M059J (cell line): ENCODE measurements at places on chromosomes 13 and 19.
A peak's percentile ranks its signal among the peaks of the same experiment; 100 is the strongest.

- no peak for DNase-seq
Measured at GRCh38 chr13:75802161-75802560, 166.0 kb downstream of the LMO7 start.

- DNase-seq: no peak
Measured at GRCh38 chr19:44647144-44647543, 3.4 kb downstream of the PVR start.

GRCh38 chr13:20891768-20892167 lies 10.8 kb downstream of the XPO4 start:
- no peak for DNase-seq

DNA sequence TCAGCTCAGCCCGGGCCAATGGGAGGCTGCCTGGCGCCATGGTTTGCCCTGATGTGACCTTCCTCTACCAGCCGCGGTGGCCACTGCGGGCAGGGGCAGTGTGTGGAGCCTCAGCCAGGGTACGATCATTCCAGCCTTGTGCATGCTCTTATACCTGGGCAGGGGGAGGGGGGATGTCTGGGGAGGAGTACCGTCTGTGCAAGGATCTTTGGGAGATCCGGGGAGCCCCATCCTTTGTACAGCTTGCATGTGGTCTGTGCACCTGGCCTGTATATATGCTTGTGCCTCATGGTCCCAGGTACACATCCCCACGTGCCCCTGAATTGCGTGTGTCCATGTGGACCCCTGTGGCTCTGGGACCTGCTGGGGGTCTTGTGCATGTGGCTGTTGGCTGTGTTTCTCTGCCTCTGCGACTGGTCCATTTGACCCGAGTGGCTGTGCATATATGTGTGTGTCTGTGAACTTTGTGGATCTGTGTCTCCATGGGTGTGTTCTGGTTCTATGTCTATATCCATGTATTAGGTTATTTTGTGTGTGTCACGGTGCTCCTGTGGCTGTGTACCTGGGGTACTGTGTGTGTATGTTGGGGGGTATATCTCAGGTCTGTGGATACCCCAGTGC lies 12.8 kb upstream of the NANOS3 start:
- DNase-seq: peak; percentile 50

DNA sequence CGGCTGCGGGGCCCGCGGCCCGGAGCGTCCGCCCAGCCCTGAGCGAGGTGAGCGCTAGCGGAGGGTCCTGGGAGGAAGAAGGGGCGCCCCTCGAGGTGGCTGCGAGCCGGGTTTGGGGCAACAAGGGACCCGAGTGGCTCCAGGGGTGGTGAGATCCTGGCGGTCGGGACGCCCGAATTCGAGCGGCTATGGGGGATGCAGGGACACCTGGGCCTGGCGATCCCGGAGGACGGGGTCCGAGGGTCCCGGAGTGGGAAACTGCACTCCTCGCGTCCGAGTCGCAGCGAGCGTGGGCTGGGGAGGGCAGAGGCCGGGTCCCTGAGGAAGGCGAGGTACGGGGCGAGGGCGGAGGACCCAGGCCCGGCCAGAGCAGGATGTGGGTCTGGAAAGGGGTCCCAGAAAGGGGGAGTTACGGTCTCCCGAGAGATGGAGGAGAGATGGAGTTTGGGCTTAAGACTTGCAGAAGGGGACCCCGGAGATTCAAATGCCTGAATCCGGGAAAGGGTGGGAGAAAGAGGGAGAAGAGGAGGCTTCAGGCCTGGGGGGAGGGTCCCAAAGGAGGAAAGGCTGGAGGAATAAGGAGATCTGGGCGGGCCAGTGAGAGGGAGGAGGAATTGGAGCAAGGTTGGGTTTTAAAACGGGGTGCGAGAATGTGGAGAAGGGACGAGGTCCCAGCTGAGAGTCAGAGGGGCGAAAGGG lies 542 bp downstream of the CACNG7 start:
- no peak for DNase-seq

DNA sequence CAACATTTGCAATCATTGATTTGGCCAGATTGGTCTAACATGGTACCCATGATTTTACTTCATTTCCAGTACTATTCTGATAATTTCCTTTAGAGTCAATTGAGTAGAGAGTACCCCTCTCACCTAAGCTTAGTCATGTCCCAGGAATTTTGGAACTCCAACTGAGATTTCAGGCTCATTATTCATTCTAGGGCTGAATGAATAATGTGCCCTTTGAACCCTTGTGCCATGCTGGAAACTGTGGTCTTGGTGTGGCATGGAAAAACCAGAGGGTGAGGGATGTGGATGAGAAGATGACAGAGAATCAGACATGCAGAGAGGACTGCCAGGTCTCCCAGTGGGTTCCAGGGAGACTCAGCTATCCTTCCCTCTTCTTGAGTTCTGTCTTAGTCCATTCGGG lies 30.2 kb downstream of the ITM2B start:
- DNase-seq: peak; percentile 75
